ENCODE measurements at places on chromosomes 4 and X. TPM values are rescaled to one million over a fixed set of nuclear protein-coding genes. Genes with fewer than 3 reads are reported as not detected.

The CXorf49 gene
- total RNA-seq, result not detected

- no peak for DNase-seq
- H3K4me3 ChIP-seq, result no peak overlapping the region
Measured at GRCh38 chrX:111756486-111756885, 75.5 kb downstream of the ALG13 start.

GRCh38 chr4:77074381-77074831, 1.4 kb downstream of the CCNI start:
- H3K27me3 ChIP-seq, result no peaks in the 10 kb centered on the region
- DNase-seq, result no peak
- H3K36me3 ChIP-seq, result no peaks in the 10 kb centered on the region
- no peak overlapping the region for H3K27ac ChIP-seq

The HS6ST2 gene
- 13.4 TPM for total RNA-seq

DNA sequence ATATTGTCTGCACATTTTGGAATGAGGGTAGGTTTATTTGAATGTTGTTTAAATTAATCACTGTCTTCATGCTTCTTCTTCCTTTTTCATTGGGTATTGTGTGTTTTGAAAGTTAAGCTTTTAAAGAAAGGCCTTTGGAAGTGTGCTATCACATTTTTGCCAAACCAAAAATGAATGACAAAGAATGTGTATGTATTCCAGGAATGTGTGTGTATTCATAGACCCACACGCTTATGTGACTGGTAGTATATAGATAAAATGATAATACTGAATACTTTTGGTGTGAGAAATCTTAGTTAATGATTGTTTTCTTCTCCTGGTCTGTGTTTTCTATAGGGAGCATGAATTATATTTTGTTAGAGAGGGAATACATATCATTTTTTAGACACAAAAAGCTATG, 404.4 kb downstream of the TLL1 start:
- no peak overlapping the region for H3K27ac ChIP-seq
- no peaks in the 10 kb centered on the region for H3K4me1 ChIP-seq
- no peak overlapping the region for H3K4me3 ChIP-seq
- no peaks in the 10 kb centered on the region for H3K27me3 ChIP-seq

DNA sequence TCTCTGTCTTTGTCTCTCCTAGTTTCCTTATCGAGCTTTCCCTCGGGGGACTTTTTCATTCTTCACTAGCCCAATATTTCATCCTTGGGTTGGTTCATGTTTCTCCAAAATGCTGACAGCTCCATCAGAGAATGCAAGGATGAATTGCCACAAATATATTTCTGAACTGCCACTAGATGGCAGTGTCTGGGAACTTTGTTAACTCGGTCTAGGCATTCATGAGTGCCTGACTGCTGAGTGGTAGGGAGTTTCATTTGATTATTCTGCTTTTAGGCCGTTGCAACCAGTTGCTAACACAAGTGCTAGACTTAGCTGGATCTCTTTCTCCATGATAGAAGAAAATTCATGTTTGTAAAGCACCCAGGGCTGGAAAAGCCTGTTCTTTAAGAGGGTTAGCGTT, 73.5 kb upstream of the RAP2C start:
- H3K27ac ChIP-seq, result no peak overlapping the region
- H3K4me1 ChIP-seq, result no peaks in the 10 kb centered on the region
- H3K36me3 ChIP-seq, result no peaks in the 10 kb centered on the region
- no peaks in the 10 kb centered on the region for H3K27me3 ChIP-seq
- H3K4me3 ChIP-seq, result no peak overlapping the region
- peak; percentile 21 for DNase-seq

GRCh38 chr4:112593438-112594133, 43.1 kb downstream of the ZGRF1 start:
- no peaks in the 10 kb centered on the region for H3K36me3 ChIP-seq
- H3K4me1 ChIP-seq, result peaks cover 7% of the 10 kb centered on the region
- no peak overlapping the region for H3K4me3 ChIP-seq
- no peaks in the 10 kb centered on the region for H3K27me3 ChIP-seq
- no peak overlapping the region for H3K27ac ChIP-seq
- DNase-seq, result no peak

- no peaks in the 10 kb centered on the region for H3K36me3 ChIP-seq
- no peak overlapping the region for H3K27ac ChIP-seq
- H3K4me1 ChIP-seq, result no peaks in the 10 kb centered on the region
- H3K4me3 ChIP-seq, result no peak overlapping the region
- H3K27me3 ChIP-seq, result no peaks in the 10 kb centered on the region
Measured at GRCh38 chr4:113109106-113109718, 59.8 kb downstream of the ANK2 start.

DNA sequence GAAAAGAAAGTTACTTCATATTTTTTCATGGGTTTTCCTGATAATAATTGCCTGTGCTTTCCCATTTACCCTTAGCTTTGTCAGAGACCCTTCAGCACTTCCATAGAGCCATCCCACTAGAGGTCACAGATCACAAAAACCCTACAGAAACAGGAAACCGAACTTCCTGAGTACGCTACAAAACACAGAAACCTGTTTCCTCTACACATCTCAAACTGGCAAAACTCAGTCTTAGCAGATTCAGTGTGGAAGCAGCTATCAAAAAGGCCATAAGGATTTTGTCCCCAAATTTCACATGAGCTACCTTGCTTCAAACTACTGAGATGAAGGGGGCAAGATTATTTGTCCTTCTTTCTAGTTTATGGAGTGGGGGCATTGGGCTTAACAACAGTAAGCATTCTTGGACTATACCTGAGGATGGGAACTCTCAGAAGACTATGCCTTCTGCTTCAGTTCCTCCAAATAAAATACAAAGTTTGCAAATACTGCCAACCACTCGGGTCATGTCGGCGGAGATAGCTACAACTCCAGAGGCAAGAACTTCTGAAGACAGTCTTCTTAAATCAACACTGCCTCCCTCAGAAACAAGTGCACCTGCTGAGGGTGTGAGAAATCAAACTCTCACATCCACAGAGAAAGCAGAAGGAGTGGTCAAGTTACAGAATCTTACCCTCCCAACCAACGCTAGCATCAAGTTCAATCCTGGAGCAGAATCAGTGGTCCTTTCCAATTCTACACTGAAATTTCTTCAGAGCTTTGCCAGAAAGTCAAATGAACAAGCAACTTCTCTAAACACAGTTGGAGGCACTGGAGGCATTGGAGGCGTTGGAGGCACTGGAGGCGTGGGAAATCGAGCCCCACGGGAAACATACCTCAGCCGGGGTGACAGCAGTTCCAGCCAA, at the start of gene MMRN1:
Gene MMRN1, plus strand, starts transcription at position 206 of the 902 bp plus-strand sequence. Its CDS starts 118 bp downstream, at position 324.
- no peak for DNase-seq
- H3K27me3 ChIP-seq, result no peaks in the 10 kb centered on the region
- no peak within 1 kb of the TSS for H3K27ac ChIP-seq
- H3K4me1 ChIP-seq, result no peaks in the 10 kb centered on the region
- H3K36me3 ChIP-seq, result no peaks in the 10 kb centered on the region

GRCh38 chr4:36260731-36261130, 16.4 kb upstream of the ARAP2 start:
- H3K27ac ChIP-seq, result no peak overlapping the region
- no peak for DNase-seq
- no peaks in the 10 kb centered on the region for H3K27me3 ChIP-seq
- no peak overlapping the region for H3K4me3 ChIP-seq
- H3K4me1 ChIP-seq, result no peaks in the 10 kb centered on the region

DNA sequence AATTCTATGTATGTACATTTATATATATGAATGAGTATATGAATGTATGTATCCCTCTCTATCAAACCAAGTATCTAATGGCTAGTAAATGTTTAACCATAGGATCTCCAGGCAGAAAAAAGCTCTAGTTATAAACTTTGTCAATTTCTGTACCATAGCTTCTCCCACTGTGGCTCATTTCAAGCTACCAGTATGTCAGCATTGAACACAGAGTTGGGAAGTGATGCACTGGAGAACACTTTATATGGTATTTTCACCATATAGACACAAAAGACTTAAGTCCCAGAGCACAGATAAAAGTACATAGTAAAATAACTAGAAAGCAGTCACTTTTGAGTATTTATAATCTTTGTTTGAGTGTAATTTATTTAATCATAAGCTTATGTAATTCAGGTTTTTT, 53.9 kb upstream of the ATP8A1 start:
- H3K36me3 ChIP-seq, result no peaks in the 10 kb centered on the region
- no peak overlapping the region for H3K27ac ChIP-seq
- no peak overlapping the region for H3K4me3 ChIP-seq
- no peaks in the 10 kb centered on the region for H3K27me3 ChIP-seq

GRCh38 chr4:140131675-140132229, 22.2 kb downstream of the MAML3 start:
- H3K27ac ChIP-seq, result peak overlapping the region; percentile 99
- H3K27me3 ChIP-seq, result no peaks in the 10 kb centered on the region
- H3K36me3 ChIP-seq, result peaks cover 4% of the 10 kb centered on the region
- no peak overlapping the region for H3K4me3 ChIP-seq
- H3K4me1 ChIP-seq, result peaks cover 74% of the 10 kb centered on the region
- DNase-seq, result no peak

The CCDC149 gene
- 8.1 TPM for total RNA-seq

DNA sequence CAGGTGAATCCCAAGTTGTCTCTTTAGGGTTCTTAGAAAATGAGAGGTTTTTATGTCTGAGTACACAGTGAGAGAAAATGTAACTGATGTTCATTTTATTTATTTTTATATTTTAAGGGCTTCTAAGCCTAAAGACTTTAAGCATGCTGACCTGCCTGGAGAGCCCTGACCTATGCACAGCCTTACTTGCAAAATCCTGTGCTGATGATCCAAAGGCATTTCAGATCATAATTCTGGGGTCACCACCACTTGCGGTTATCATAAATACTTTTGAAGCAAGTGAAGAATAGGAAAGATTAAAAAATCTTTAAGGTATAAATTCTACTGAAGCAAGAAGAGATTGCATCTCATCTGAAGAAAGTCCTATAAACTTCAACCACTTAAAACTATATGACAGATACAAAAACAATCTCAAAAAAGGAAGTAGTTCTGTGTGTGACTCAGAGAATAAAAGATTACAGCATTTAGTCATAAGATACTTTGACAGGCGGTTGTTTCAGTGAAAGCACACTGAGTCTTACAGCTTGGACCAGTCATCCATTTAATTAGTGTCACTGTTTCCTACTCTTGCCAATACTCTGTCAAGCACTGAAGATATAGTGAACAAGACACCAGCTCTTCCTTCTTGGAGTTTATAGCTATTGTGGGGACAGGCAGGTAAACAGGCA, 245.2 kb upstream of the DIPK2B start:
- H3K36me3 ChIP-seq, result no peaks in the 10 kb centered on the region
- peak overlapping the region; percentile 60 for H3K27ac ChIP-seq
- no peaks in the 10 kb centered on the region for H3K4me1 ChIP-seq
- no peaks in the 10 kb centered on the region for H3K27me3 ChIP-seq

- no peaks in the 10 kb centered on the region for H3K27me3 ChIP-seq
- no peak overlapping the region for H3K4me3 ChIP-seq
- H3K36me3 ChIP-seq, result no peaks in the 10 kb centered on the region
- DNase-seq, result no peak
- no peaks in the 10 kb centered on the region for H3K4me1 ChIP-seq
- H3K27ac ChIP-seq, result no peak overlapping the region
Measured at GRCh38 chr4:170227928-170228327, 138.2 kb upstream of the AADAT start.

The KLHL2 gene
- 27.2 TPM for total RNA-seq

GRCh38 chrX:49892542-49892941, 13.3 kb downstream of the USP27X start:
- H3K27me3 ChIP-seq, result no peaks in the 10 kb centered on the region
- no peak overlapping the region for H3K4me3 ChIP-seq
- H3K36me3 ChIP-seq, result no peaks in the 10 kb centered on the region
- H3K27ac ChIP-seq, result no peak overlapping the region

DNA sequence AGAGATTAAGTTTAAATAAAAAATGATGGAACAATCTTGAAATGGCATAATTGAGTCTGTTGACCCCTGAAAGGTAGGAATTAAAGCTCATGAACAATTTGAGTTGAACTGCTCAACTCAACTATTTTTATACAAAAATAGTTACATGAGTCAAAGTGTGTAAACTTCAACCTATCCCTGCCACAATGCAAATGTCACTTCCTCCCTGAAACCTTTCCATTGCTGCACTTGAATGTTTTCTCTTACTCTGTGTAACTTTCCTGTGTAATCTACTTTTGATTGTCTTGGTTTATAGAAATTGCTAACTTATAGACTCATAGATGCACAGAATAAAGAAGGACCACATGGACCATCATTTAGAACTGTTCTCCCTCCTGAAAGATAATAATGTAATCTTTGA, 218.5 kb downstream of the GBA3 start:
- no peak overlapping the region for H3K27ac ChIP-seq
- no peak overlapping the region for H3K4me3 ChIP-seq
- no peak for DNase-seq
- no peaks in the 10 kb centered on the region for H3K4me1 ChIP-seq

The PDCL2 gene
- not detected for total RNA-seq

The TKTL1 gene
- total RNA-seq, result not detected

The FOXO4 gene
- total RNA-seq, result 29.3 TPM

- H3K36me3 ChIP-seq, result no peaks in the 10 kb centered on the region
- DNase-seq, result no peak
- H3K4me1 ChIP-seq, result no peaks in the 10 kb centered on the region
- no peak overlapping the region for H3K27ac ChIP-seq
- H3K4me3 ChIP-seq, result no peak overlapping the region
Measured at GRCh38 chr4:107808572-107808971, 16.2 kb upstream of the SGMS2 start.

DNA sequence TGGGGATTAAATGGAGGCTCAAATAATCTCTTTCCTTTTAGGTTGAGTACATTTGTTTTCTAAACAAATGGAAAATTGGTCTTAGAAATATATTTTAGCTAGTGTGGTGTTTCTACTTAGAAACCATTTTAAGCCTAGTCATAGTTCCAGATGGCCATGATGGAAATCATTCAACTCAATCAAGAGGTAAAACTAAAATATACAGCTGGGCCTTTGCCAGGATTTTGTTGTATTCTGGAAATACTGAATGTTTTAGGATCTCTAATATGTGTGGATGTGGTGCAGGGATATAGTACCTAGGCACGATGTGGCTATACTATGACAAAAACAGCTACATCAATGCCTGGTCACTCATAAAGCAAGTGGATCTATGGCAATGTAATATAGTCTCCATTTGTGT, 146.0 kb upstream of the BANK1 start:
- no peaks in the 10 kb centered on the region for H3K27me3 ChIP-seq
- DNase-seq, result no peak
- no peak overlapping the region for H3K4me3 ChIP-seq
- H3K36me3 ChIP-seq, result no peaks in the 10 kb centered on the region
- H3K27ac ChIP-seq, result no peak overlapping the region
